ENCODE measurements at places on chromosomes 2 and 18. TPM values are rescaled to one million over a fixed set of nuclear protein-coding genes. Genes with fewer than 3 reads are reported as not detected.

The HOXD13 gene
- total RNA-seq = not detected

The ACMSD gene
- not detected for total RNA-seq

The PIGN gene
- total RNA-seq = 17.1 TPM

The HOXD4 gene
- total RNA-seq = 0.21 TPM

The DPY30 gene
- 9.3 TPM for total RNA-seq

The DNAH6 gene
- 0.31 TPM for total RNA-seq

The VSNL1 gene
- not detected for total RNA-seq

The TSPYL6 gene
- not detected for total RNA-seq

The BIN1 gene
- 43.9 TPM for total RNA-seq

The TRIM54 gene
- total RNA-seq = not detected

The TMEM198 gene
- total RNA-seq = not detected

The ALLC gene
- not detected for total RNA-seq

All from mononuclear cell (primary cell).